T-helper 17 cell (primary cell): ENCODE measurements at places on chromosomes 13 and 19. TPM values are rescaled to one million over a fixed set of nuclear protein-coding genes. Genes with fewer than 3 reads are reported as not detected.

DNA sequence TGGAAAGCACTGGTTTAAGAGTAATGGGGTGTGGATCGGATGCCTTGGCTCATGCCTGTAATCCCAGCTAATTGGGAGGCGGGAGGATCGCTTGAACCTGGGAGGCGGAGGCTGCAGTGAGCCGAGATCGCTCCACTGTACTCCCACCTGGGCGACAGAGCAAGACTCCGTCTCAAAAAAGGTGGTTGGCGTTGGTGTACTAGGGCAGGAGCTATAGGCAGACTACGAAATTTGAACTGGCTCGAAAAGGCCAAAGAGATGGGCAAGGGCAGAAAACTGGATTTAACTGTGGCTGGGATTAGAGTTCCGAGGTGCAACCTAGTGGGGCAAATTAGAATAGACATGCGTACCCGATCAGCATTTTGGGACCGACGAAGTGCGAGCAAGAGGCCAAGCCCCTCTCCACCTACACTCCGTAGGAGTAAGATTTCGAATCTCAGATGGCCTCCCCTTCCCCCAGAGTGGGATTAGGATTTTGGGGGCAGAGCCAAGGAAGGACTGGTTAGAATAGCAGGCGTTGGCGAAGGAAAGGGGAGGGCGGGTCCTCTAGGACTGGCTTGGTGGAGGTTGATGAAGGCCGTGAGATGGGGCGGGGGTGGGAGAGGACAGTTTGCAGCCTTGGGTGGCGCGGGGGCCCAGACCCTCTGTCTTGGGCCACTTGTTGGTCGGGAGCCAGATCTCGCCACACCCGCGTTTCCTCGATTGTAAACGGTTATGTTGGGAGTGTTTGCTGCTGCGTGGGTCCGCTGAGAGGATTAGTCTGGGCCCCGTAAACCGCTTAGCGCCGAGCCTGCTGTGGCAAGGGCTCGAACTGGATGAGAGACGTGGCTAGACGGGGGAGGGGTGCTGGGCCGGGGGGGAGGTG, 2.0 kb upstream of the INAFM1 start:
- no peak for DNase-seq

DNA sequence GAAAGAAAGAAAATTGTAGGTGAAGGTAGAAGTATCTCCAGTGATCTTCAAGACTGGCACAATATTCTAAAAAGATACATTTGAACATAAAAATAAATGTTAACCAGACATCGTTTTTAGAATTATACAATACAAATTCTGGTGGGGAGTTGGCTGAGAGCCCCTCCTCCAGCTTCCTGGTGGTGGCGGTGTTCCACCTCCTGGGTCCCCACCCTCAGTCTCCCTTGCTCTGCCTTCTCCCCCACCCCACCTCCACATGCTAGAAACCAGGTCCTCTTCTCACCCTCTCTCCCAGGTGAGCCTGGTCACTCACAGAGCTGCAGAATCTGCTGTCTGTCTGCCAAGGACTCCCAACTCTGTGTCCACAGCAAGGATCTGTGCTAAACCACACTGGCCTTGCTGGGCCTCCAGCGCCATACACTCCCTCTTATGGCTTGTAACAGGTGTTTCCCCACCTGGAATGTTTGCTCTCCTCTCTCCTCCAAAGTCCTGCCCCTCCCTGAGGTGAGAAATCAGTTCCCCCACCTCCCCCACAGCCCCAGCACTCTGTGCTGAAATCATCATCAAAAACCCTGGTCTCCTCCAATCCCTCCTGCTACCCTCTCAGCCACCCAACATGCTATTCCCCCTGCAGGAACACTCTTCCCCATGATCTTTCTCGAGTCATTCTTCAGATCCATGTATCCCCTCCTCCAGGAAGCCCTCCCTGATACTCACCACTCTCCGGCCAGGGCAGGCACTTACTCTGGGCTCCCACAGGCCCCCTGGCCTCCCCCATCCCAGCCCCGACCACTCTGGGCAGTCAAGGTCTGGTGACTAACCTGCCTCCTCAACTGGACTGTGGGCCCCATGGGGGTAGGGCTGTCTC, 20.5 kb upstream of the CYP2S1 start:
- no peak for DNase-seq

DNA sequence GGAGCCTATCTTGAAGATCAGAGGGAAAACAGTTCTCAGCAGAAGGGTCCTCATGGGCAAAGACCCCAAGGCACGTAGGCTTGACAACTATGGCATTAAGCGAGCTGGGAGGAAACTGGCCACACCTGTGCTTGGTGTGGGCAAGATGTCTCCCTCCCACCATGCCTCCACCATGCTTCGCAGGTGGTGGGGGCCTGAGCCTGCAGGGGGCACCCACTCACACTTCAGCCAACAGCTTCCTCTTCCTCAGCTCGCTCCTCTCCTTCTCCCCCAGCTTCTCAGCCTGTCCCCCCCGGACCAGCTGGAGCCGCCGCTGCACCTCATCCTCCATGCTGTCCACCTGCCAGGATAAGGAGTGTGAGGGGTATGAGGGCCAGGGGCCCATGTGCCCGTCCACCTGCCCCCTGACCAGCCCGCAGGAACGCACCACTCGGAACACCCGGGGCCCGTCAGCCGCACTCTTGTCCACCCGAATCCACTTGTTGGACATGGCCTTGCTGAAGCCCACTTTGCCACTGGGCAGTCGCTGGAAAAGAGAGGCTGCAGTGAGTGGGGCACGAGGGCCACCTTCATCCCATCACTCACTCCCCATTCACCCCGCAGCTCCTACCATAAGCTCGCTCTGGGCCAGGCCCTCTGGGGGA, 3.4 kb downstream of the FARSA start:
- no peak for DNase-seq

DNA sequence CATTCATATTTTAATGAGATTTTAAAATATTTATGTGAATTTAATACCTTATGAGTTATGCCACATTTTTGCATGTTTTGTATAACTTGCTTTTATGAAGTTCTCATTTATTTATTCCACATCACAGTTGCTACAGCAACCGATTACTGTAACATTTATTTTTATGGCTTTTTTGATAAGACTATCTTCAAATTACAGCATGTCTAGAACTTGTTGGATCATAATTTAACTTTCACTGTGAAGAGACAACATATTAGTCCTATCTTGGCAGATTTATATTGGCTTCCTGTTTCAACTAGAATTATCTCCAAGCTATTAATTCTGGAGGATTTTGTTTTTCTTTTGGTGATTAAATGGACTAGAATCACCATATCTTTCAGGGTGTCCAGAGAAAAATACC, 793.7 kb upstream of the SLITRK5 start:
- DNase-seq = no peak

GRCh38 chr13:93851236-93851635, 624.6 kb downstream of the GPC6 start:
- no peak for DNase-seq

- no peak for DNase-seq
These were observed 237.6 kb upstream of the IRS2 start for GRCh38 chr13:110023729-110024644.

DNA sequence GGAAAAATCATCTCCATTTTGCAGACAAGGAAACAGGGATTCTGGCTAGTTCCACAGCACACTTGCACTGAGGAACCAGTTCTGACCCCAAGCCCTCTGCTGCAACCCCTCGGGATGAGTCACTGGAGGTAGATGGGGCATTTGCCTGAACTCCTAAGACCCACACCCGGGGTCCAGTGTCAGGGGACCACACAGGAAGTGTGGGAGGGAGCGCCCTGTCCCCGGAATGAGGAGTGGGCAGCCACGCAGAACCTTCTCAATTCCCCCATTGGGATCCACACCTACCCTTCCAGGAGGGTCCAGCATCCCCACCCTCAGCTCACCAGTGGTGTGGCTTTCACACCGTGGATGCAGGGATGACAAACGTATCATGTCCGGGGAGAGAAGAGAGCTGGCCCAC, 62.7 kb downstream of the TSHZ3 start:
- DNase-seq = no peak

- DNase-seq = no peak
These were observed 107.0 kb upstream of the GPR12 start for GRCh38 chr13:26867451-26868091.

GRCh38 chr13:101025519-101025918, 350.9 kb upstream of the TMTC4 start:
- DNase-seq = no peak

DNA sequence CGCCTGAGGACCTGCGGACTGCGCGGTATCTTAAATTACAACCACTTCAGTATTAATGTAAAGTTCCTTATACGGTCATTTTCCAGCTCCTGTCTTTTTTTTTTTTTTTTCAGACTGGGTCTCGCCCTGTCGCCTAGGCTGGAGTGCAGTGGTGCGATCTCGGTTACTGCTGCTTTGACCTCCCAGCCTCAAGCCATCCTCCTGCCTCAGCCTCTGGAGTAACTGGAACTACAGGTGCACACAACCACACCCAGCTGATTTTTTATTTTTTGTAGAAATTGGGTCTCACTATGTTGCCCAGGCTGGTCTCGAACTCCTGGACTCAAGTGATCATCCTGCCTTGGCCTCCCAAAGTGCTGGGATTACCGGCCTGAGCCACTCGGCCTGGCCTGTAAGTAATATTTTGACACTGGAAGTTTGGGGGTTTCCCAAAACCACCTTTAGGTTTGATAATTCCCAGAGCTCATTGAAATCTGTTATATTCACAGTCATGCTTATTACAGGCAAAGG, 406 bp upstream of the EID2B start:
- no peak for DNase-seq

- DNase-seq = no peak
These were observed 32.7 kb downstream of the DHX34 start for GRCh38 chr19:47381653-47382279.

DNA sequence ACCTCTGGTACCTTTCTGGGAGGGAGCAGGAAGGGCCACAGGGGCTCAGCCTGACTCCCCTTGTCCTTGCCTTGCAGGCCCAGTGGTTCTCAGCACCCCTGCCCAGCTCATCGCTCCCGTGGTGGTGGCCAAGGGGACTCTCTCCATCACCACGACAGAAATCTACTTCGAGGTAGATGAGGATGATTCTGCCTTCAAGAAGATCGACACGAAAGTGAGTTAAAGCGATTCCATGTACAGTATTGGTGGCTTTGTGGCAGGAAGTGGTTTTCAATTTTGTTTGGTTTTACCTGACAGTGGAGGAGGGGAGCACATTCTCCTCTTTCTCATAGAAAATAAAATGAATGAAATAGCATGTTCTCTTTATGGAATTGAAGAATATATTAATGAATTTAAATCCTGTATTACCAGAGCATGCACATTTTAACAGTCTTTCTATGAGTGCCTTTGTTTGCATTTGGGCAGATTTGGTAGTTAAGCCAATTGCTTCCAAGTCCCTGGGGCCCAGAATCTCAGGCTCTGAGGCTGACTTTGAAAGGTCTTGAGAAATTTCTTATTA, 4.1 kb downstream of the MAB21L1 start:
- DNase-seq = no peak

DNA sequence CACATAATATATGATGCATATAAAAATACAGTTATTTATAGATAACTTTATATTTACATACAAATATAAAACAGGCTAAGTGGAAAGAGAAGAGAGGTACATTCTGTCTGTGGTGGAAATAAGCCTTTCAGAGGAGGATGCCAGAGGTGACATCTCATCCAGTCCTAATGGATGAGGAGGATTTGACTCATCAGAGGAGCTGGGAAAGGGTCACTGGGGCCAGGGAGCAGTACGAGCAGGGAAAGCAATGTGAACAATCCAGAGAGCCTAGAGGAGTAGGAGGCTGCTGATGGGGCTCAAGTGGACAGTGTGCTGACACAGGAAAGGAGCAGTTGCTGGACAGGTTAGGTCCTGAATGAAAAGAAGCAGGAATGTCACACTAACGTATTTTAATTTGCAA, 18.6 kb downstream of the NALCN start:
- no peak for DNase-seq

DNA sequence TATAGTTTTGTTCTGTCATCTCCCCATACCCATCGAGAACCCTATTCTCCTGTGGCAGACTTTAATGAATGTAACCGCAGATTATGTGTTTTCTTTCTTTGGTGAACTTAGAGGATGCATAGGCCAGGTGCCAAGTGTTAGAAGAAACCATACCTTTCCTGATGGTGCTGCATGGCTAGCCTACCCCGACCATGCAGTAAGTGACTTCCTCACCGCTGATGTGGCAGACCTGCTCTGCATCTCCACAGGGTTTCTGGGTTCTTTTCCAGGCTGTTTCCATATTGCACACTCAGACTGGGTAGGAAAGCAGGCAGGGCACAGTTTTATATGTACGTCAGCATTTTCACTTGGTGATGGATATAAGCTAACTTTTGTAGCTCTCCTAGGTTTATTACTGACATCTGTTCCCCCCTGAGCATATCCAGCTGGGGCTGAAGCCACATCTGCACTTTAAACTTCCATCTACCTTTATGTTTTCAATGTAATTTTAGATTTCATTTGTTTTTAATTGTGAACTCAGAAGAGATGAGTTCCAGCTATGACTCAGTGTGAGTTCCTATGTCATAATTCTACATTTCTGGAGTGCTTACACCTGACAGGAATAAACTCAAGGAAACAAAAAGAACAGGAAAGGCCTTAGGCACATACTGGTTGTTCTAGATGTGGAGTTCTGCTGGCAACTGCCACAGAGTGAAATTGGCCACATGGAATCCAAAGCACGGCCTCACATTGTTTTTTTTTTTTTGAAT, 42.3 kb downstream of the LRCH1 start:
- no peak for DNase-seq

PSG5 gene
- not detected for total RNA-seq

ATP4B gene
- not detected for total RNA-seq

GPX4 gene
- 184 TPM for total RNA-seq

DAND5 gene
- not detected for total RNA-seq

THSD8 gene
- 3.0 TPM for total RNA-seq

PDX1 gene
- total RNA-seq = not detected
